ENCODE measurements at places on chromosomes 11 and 22. TPM values are rescaled to one million over a fixed set of nuclear protein-coding genes. Genes with fewer than 3 reads are reported as not detected.

- DNase-seq, result no peak
Observed at GRCh38 chr11:40417627-40418026, 1041.8 kb downstream of the LRRC4C start.

DNA sequence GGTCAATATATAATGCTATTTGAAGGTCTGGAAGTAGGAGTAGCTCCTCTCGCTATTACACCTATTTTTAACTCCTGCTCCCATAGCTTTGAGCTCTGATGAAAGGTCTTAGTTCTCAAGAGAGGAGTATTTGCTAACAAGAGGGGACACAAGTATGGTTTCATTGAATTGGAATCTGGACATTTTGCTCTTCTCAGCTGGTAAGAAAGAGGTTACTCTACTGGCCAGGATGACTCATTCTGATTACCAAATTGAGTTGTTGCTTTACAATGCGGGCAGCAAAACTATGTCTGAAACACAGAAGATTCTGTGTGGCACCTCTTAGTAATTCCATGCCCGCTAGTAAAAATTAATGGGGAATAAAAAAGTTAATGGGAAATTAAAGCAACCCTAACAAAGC is 63.6 kb upstream of the EP300 start:
- DNase-seq, result no peak

TENM4 gene
- total RNA-seq, result 11.9 TPM

RTL10 gene
- total RNA-seq, result 8.8 TPM

Measured in ascending aorta (tissue), 2 donors.